ENCODE measurements at places on chromosomes 6 and 20. TPM values are rescaled to one million over a fixed set of nuclear protein-coding genes. Genes with fewer than 3 reads are reported as not detected.

The TDRD6 gene
- not detected for total RNA-seq

The BPIFB4 gene
- total RNA-seq, result not detected

The PRDM1 gene
- total RNA-seq, result 20.1 TPM

DNA sequence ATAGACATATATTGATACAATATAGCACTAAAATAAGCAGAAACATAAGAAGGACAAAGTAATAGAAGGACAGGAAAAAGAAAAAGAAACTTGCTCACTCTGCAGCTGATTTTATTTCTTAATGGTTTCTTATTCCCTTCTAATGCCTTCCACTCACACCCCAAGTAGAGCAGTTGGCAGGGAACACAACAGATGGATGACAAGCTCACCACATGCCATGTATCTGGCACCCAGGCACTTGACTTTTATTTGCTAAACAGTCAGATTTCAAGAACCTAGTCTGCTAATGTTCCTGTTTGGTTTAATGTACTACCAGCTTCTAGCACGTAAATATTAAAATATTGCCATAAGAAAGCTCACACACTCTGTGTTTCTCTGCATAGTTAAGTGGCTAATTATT, 87.1 kb downstream of the COL19A1 start:
- no peak for DNase-seq

The TFAP2C gene
- total RNA-seq, result not detected

The STX16 gene
- 101 TPM for total RNA-seq

GRCh38 chr6:72977114-72977513, 248.2 kb downstream of the KHDC1L start:
- DNase-seq, result no peak

GRCh38 chr20:9602847-9603183, 88.4 kb downstream of the LAMP5 start:
- DNase-seq, result no peak
